ENCODE measurements at places on chromosomes 16 and 17.

DNA sequence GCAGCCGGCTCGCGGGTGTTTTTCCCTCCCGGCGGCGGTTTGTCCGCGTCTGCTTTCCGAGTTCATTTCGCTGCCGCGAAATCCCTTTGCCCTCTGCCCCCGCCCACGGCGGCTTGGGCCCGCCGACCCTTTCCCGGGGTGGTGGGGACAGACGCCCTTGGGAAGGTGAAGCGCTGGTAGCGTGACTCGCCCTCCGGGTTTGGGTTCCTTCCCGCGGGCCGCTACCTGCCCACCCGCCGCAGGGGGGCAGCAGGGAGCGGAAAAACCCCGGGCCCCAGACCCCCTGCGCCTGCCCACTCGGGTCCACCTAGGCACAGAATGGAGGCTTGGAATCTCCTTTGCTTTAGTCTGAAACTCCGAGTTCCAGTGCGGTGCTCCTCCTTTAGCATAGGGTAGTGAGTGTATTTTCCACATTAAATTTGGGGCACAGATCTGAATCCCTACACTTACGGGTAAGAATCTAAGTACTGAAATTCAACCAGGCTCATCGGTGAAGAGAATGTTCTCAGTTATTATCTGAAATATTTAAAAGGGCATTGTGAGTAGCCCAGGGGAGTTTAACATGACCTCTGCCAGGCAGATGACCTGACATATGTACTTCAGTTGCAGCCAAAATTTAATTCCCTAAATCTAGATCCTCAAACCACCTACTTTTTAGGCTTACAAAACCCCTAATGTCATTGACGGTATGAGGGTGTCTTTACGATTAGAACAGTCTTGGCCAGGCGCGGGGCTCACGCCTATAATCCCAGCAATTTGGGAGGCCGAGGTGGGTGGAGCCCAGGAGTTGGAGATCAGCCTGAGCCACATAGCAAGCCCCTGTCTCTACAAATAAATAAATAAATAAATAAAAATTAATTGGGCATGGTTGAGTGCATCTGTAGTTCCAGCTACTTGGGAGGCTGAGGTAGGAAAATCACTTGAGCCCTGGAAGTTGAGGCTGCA, 1.0 kb downstream of the NME2 start:
- DNase-seq: peak; percentile 91

DNA sequence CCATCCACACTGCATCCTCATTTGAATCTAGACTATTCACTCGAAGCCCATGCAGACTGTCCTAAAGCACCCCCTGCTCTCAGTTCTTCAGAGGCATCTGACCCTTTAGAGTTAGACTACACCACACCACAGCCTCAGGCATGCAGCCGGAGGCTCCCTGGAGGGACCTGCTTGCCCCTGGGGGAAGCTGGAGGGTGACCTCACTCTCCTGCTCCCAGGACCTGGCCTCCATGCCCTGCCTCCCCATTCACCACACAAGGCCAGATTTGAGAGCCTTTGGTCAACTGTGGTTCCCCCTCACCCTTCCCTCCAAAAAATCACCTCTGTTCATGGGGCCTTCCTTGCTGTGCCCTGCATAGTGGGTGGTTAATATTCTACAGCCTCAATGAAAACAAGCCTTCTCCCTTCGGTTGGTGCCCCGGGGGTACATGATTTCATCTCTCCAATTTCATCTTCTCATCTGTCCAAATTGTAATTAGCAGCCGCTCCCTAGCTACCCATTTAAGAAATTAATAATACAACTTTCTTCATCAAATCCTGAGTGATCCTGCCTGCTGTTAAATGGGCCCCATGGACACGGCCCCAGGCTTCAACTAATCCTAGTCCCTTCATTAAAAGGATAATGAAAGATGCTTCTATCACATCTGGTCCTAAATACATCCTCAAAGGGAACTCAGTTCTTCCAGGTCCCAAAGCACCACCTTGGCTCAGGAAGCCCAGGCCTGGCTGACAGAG, 24.4 kb downstream of the ABCC12 start:
- DNase-seq: no peak

DNA sequence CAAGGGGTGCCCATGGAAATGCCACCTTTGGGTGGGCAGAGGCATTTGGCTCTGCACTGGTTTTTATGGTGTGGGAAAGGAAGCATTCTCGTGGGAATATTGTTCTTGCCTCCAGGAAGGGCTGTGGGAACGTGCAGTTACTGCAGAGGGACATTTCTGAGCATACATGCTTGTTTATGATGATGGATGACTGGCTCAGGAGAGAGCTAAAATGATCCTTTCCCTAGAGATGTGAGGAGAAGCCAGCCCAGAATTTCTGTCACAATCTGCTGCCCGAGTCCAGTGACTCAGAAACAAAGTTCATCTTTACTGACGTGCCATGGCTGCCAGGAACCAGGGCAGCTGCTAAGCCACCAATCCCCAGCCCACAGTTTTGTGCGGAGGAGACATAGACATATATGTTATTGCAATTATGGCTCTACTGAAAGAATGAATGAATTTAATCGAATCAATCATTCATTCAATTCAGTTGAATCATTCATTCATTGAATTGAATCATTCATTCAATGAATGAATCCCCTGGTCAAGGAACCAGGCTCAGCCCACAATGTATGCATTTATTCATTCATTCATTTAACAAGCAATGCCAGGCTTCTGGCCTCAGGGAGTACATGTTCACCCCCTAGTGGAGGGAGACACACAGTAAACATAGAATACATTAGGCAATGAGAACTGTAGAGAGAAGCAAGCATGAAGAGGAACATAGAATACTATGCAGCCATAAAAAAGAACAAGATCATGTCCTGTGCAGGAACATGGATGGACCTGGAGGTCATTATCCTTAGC, 414.4 kb upstream of the HSBP1 start:
- DNase-seq: no peak

GRCh38 chr16:80717611-80718010, 86.8 kb downstream of the CDYL2 start:
- no peak for DNase-seq

DNA sequence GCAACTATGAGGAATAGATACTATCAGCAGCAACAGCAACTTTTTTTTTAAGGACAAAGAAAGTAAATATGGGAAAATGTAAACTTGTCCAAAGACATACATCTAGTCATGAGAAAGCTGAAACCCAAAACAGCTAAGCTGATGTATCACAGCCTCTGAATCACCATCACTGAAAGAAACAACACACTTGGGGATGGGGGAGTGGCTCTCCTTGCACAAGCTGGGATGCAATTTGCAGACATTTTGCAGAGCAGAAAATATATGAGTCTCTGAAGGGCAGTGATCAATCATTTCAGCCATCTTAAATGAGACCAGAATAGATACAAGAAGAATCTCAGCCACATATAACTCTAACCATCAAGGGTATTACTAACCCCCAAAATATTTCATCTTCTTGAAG, 79.1 kb downstream of the GRIN2A start:
- no peak for DNase-seq

All from activated CD8-positive, alpha-beta memory T cell treated with anti-CD3 and anti-CD28 coated beads, Interleukin-2, amount 50 U/mL, for 48 hours (primary cell).